HFFc6 (cell line): ENCODE measurements at places on chromosomes 12 and 14. TPM values are rescaled to one million over a fixed set of nuclear protein-coding genes. Genes with fewer than 3 reads are reported as not detected.

RERGL gene
- not detected in 2 replicates for total RNA-seq

AQP6 gene
- total RNA-seq, result not detected in 2 replicates

FOXN4 gene
- not detected in 3 replicates for total RNA-seq

TNS2 gene
- total RNA-seq, result 51.7 to 69.2 TPM (median 65.1 TPM) in 3 replicates

OTOGL gene
- 0.08 and 0.20 TPM in 2 replicates for total RNA-seq

DNA sequence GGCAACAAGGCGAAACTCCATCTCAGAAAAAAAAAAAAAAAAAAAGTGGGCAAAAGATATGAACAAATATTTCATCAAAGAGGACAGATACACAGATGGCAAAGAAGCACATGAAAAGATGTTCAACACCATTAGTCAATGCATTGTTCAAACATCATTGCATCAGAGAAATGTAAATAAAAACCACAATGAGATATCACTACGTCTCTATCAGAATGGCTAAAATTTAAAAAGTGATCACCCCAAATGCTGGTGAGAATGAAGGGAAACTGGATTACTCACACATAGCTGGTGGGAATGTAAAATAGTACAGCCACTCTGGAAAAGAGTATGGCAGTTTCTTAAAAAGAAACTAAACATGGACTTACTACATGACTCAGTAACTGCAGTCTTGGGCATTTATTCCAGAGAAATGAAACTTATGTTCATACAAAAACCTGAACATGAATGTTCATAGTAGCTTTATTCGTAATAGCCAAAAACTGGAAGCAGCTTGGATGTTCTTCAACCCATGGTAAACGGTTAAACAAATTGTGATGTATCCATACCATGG lies 3.6 kb downstream of the L2HGDH start:
- H3K36me3 ChIP-seq, result peaks cover 1% of the 10 kb centered on the region
- H3K4me3 ChIP-seq, result no peak overlapping the region
- H3K27me3 ChIP-seq, result 0 out of 2 replicates have a peak, but pooled peaks cover 3% of the 10 kb centered on the region
- peaks cover 20% of the 10 kb centered on the region for H3K4me1 ChIP-seq
- DNase-seq, result no peak
- H3K27ac ChIP-seq, result no peak overlapping the region

DNA sequence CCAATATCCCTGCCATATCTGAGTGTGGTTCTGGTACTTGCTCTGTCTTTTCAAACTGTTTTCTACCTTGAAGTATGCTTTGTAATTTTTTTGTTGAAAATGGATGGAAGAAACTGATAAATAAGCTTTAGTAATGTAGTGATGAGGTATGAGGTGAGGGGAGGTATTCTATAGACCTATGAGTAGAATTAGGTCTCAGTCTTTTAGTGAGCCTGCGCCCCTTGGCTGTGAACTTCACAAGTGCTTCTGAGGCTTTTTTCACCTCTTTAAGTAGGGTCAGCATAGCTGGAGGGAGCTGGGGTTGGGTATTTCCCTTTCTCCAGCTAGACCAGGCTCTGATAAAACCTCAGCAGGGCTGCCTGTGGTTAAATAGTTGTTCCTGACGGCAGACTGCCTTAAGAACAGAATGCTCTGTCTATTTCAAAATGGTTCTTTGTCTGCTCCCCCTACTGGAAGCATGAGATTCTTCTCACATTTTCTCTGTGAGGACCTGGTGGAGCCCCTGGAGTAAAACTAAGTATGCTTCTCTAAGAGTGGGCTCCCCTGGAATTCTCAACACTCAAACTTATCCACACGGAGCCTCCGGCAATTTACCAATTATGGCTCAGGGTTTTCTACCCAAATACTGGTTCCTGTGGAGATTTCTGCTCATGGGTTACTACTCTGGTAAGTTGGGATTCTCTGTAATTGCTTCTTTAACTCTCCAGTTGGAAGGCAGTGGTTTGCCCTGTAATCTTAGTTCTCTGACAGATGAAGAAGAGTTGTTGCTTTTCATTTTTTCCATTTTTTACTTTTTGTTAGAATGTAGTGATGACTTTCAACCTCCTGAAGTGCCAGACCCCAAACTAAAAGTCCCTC lies 13.1 kb downstream of the KRT5 start:
- no peak overlapping the region for H3K27ac ChIP-seq
- peak; percentile 46 for DNase-seq
- no peaks in the 10 kb centered on the region for H3K4me1 ChIP-seq
- no peak overlapping the region for H3K4me3 ChIP-seq

GRCh38 chr12:44317651-44318126 lies 481.8 kb downstream of the TMEM117 start:
- H3K27me3 ChIP-seq, result no peaks in the 10 kb centered on the region; the same call in 1 of the 2 replicates
- peak; percentile 35 for DNase-seq
- peaks cover 12% of the 10 kb centered on the region for H3K4me1 ChIP-seq
- H3K36me3 ChIP-seq, result no peaks in the 10 kb centered on the region; the same call in 1 of the 2 replicates
- no peak overlapping the region for H3K27ac ChIP-seq

DNA sequence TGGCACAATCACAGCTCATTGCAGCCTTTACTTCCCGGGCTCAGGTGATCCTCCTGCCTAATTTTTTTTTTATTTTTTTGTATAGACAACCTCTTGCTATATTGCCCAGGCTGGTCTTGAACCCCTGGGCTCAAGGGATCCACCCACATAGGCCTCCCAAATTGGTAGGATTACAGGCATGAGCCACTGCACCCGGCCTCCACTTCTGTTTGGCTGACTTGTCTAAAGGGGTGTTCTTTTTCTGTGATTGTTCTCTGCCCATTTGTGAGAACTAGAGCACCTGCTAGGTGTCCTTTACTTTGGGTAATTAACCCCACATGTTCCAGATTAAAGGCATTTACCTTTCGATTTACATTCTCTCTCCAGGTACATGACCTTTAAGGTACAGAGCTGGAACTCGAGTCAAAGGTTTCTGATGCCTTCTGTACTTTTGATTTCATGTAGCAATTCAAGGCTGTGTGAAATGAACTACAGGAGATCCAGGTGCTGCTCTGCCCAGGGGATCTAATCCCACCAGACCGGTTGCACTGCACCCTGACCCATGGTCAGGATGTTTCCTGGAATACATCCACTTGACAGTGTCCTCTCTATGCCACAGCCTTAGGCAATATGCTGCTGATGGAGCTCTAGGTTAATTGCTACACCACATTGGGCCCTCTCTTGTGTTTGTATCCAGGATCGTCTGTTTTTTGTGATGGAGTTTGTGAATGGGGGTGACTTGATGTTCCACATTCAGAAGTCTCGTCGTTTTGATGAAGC lies 163.6 kb downstream of the PRKCH start:
- no peaks in the 10 kb centered on the region for H3K36me3 ChIP-seq
- no peak overlapping the region for H3K4me3 ChIP-seq
- no peaks in the 10 kb centered on the region for H3K27me3 ChIP-seq
- H3K27ac ChIP-seq, result no peak overlapping the region
- H3K4me1 ChIP-seq, result peaks cover 10% of the 10 kb centered on the region

DNA sequence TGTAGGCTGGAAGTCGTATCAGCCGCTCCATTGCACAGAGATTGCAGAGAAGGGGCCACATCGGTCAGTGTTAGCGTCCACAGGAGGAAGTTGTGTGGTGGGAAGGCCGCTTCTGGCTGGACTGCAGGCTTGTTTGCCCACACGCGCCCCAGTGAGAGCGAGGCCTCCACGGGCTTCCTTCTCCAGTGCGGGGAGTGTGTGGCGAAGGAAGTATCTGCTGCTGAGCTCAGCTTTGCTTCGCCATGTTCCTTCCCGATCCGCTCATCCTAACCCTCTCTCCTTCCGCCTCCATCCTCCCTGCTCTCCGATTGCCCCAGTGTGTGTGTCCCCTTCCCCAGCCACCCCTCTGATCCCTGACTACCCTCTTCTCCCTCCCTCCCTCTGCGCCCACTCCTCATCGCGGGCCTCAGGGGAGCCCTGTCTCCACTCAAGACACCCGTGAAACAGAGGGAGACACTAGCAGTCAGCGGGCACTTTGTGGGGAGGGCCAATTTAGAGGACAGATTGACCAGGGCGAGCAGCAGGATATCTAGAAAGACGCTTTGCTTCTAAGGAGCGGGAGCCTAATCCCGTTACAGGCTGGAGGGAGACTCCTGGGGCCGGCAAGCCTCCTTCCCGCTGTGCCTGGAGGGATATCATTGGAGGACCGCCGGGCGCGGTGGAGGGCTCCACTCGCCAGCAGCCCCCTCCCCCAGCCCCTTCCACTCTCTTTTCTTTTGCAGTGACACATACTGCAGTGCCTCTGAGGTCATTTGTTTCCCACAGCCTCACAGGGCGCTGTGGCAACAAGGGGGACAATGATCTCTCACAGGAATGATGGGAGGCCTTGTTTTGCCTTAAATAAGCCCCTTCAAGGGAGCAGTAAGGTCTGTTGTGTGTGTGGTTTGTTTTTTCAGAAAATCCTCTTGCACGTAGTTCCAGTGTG lies 428.8 kb downstream of the ZFP36L1 start:
- no peaks in the 10 kb centered on the region for H3K36me3 ChIP-seq
- peak overlapping the region; percentile 89 for H3K27ac ChIP-seq
- H3K27me3 ChIP-seq, result no peaks in the 10 kb centered on the region; the same call in 1 of the 2 replicates

DNA sequence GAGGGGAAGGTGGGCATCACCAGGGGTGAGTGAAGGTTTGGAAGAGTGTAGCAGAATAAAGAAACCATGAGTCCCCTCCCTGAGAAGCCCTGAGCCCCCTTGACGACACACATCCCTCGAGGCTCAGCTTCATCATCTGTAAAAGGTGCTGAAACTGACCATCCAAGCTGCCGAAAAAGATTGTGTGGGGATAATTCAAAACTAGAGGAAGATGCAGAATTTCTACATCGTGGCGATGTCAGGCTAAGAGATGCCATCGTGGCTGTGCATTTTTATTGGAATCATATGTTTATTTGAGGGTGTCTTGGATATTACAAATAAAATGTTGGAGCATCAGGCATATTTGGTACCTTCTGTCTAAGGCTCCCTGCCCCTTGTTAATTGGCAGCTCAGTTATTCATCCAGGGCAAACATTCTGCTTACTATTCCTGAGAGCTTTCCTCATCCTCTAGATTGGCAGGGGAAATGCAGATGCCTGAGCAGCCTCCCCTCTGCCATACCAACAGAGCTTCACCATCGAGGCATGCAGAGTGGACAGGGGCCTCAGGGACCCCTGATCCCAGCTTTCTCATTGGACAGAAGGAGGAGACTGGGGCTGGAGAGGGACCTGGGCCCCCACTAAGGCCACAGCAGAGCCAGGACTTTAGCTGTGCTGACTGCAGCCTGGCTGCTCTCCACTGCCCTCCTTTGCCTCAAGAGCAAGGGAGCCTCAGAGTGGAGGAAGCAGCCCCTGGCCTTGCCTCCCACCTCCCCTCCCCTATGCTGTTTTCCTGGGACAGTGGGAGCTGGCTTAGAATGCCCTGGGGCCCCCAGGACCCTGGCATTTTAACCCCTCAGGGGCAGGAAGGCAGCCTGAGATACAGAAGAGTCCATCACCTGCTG lies 7.0 kb downstream of the SERPINA1 start:
- H3K36me3 ChIP-seq, result no peaks in the 10 kb centered on the region; the same call in none of the 2 replicates
- H3K4me3 ChIP-seq, result no peak overlapping the region
- H3K27me3 ChIP-seq, result peaks cover 12% of the 10 kb centered on the region
- DNase-seq, result no peak
- H3K27ac ChIP-seq, result no peak overlapping the region

- H3K4me3 ChIP-seq, result no peak overlapping the region
- peaks cover 2% of the 10 kb centered on the region for H3K27me3 ChIP-seq
- DNase-seq, result no peak
- H3K36me3 ChIP-seq, result peaks cover 4% of the 10 kb centered on the region; the same call in 1 of the 2 replicates
- H3K27ac ChIP-seq, result no peak overlapping the region
These were observed 107.5 kb upstream of the NCOR2 start for GRCh38 chr12:124674937-124675336.

DNA sequence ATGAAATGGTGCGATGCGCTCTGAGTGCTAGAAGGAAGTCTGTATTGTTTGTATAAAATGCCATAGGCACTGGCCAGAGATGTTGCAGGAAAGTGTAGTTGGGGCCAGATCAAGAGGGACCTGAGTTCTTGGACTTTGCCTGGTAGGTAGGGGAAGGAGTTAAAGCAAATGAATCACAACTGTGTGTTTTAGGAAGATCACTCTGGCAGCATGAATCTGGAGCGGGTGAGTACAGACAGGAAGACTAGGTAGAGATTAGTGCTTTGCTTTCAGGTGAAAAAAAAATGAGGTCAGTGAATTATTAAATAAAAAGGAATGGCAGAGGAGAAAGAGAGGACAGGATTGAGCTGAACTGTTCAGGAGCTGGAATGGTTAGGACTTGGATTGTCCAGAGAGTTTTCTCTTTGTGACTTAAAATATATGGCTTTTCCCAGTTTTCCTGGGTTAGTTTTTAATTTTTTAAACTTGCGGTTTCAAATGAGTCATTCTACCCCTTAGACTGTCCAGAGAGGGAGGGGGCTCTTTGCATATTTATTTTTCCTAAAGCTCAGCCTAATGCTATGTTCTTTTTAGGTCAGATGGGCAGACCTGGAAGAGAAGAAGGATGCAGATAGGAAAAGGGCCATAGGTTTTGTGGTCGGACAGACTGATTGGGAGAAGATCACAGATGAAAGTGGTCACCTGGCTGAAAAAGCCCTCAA lies 41.1 kb downstream of the PROX2 start:
- peak overlapping the region; percentile 1; the same call in 1 of the 2 replicates for H3K4me3 ChIP-seq
- peaks cover 28% of the 10 kb centered on the region for H3K36me3 ChIP-seq
- no peaks in the 10 kb centered on the region; the same call in 1 of the 2 replicates for H3K27me3 ChIP-seq
- peak overlapping the region; percentile 40; the same call in 1 of the 2 replicates for H3K27ac ChIP-seq
- DNase-seq, result no peak

DNA sequence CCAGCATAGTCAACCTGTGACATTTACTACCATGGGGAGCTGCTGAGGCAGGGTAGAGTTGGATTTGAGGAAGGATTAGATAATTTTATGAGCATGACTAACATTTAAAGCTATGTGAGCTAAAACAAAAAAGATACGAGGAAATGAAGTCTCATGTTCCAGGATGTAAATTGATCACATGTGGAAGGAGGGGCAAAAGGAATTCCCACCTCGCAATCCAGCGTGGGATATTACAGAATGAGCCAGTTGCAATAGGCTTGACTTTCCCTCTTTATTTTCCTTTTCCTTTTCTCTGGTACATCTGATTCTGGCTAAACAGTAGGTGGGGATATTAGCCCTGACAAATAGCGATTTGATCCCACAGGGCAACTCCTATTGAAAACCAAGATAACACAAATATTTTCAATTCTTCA lies 214.9 kb upstream of the HMGA2 start:
- DNase-seq, result peak; percentile 94
- peaks cover 100% of the 10 kb centered on the region for H3K4me1 ChIP-seq

DNA sequence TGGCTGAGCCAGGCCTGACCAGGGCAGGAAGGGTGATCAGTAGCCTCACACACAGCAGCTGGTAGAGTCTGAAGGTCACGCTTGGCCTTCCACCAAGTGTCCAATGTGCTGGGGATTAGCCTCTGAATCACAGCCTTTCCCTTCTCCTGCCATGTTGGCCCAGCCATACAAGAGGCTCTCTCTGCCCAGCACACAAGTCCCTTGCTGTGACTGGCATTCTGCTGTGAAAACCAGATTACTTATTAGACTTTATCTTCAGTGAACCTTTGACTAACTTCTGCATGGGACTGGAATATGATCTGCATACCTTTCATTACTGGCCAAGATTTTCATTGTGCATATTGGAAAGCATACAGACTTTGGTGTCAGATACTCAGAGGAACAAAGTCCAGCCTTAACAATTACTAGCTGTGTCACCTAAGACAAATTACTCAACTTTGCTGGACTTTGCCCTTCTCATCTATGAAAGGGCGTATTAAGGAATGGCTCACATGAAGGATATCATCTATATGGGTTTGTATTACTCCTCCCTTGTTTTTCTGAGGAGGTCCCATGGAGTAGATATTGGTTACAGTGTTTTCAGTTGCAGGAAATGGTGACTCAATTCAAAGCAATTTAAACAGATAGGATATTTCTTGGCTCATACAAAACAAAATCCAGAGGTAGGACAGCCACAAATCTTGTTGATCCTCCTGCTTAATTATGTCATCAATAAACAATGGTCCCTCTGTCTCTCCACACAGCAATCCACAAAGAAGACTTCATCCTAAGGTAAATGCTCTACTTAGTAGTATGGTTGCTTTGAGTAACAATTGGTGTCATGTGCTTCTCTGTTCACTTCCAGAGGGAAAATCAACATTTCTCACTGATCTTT lies 99.6 kb downstream of the DYRK2 start:
- H3K4me1 ChIP-seq, result peaks cover 58% of the 10 kb centered on the region
- H3K36me3 ChIP-seq, result no peaks in the 10 kb centered on the region
- peak overlapping the region; percentile 10; the same call in 1 of the 2 replicates for H3K4me3 ChIP-seq
- no peaks in the 10 kb centered on the region for H3K27me3 ChIP-seq
